ENCODE measurements at places on chromosomes 7 and 10.

GRCh38 chr7:15891151-15891881, 204.8 kb upstream of the MEOX2 start:
- no peak for DNase-seq

GRCh38 chr10:100072514-100072913, 9.2 kb downstream of the CPN1 start:
- DNase-seq, result no peak

DNA sequence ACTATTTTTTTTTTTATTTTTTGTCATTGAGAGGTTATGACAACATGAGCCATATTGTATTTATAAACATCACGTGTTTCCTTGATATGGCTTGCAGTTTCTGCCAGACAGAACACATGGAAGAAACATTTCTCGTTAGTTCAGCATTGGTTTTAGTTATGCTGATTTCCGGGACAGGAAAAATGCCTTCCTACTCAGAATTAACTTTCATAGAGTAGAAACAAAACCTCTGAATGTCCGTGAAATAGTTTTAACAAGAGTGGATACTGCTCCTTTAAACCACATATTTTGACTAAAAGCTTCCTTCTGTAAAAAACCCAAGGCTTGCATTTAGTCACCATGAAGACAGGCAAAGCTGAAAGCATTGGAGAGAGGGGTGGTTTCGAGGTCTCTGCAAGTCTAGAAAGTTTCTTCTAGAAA, 240.4 kb downstream of the KIAA1217 start:
- DNase-seq, result no peak

GRCh38 chr7:70143075-70144044, 545.1 kb downstream of the AUTS2 start:
- no peak for DNase-seq

GRCh38 chr10:83937826-83938225, 201.5 kb upstream of the GHITM start:
- DNase-seq, result no peak

- no peak for DNase-seq
These were observed 8.0 kb downstream of the EPHB6 start for GRCh38 chr7:142862786-142863400.

- no peak for DNase-seq
These were observed 100.6 kb downstream of the PLXNA4 start for GRCh38 chr7:132475669-132476116.

- DNase-seq, result no peak
These were observed 140.3 kb downstream of the MAPK8 start for GRCh38 chr10:48446785-48447184.

DNA sequence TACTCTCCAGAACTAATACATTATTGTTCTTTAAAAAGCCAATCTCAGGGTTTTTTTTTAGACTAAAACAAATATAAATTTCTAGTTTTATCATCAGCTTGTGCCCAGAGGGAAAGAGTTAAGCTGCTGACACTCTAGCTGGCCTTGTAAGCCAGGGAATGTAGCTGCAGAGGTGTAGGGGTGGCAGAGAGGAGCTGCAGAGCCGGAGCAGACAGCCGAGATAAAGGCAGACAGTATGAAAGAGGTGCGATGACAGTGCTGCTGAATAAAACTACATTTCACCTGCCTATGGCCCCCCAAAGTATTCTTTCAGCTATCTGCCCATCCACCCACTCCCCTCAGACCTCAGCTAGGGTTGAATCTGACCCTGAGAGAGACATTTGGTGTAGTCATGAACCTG, 653.7 kb upstream of the ZWINT start:
- DNase-seq, result no peak

DNA sequence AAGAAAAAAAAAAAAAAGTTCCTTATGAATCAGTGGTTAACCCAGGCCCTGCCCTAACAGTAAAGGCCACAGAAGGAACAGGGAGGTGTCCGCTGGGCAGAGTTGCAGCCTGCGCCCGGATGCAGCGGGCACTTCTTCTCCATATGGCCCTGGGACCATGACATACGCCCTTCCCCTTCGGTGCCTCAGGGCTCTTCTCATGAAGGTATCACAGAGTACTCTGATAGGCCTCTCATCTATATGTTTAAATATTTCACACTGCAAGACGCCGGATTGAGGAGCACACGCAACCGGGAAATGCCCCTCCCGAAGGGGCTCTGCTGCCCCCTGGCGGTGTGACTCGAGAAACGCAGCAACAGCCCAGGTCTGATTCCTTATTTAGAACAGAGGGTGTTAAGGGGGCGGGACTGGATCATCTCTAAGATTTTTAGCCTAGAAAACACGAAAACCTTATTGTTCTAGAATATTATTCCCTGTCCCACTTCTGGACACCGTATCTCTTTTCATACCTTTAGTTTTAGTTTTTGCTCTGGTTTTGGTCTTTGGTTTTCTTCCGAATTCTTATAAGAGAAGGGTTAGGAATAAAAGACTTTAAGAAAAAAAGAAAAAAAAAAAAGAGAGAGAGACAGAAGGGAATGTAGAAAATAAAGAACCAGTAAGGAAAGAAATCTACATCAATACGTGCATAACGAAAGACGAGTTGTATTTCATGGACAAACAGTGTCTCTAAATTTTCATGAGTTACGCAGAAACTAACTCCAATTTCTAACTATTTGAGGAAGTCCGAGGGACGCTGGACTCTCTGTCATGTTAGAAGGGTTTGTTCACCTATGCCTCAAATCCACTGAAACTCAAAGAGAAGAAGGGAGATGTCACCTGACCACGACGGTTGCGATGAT, 12.0 kb downstream of the DAGLB start:
- DNase-seq, result peak; percentile 86

GRCh38 chr10:130430852-130431704, 294.9 kb downstream of the GLRX3 start:
- DNase-seq, result no peak

- DNase-seq, result no peak
These were observed 16.9 kb upstream of the GPR146 start for GRCh38 chr7:1027242-1028043.

- no peak for DNase-seq
These were observed 12.0 kb downstream of the XRCC2 start for GRCh38 chr7:152663931-152664330.

DNA sequence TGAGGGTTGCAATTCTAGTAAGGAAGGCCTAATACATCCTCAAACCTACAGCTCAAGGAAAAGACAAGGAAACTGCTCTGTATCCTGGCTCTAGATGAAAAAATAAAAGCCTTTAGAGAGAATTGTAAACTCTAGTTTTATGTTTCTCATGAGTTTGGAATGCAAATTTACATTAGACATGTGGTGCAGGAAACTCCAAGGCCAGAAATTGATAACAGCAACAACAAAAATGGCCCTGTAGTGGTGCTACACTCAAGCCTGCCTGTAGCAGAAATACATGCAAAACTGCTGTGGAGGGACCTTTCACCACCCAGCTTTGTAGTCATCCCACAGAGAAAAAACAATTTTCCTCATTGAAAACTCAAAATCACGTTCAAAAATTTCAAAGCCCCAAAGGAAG, 546.7 kb upstream of the LRRN3 start:
- DNase-seq, result no peak

DNA sequence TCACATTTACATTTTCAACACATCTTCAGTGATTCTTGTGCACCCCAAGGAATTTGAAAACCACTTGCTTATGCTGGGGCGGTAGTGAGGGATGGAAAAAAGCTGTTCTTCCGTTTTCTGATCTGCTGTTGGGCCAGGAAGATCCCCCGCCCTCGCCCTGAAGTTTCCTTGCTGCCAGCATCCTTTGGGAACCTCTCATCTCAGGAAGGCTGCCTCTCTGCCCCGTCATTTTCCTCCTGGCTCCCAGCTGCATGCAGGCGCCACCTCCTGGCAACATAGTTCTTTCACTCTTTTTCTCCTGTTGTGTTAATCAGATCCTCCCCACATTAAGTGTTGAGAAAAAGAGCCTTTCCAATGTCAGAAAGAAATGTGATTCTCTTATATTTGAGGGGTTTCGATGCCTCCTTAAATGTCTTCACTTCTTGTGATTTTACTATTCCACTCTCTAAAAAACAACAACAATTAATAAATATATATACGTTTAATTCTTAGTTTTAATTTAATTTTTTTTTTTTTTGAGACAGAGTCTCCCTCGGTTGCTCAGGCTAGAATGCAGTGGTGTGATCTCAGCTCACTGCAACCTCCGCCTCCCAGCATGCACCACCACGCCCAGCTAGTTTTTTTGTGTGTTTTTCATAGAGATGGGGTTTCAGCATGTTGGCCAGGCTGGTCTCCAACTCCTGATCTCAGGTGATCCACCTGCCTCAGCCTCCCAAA, 122.9 kb downstream of the RALA start:
- peak; percentile 6 for DNase-seq

DNA sequence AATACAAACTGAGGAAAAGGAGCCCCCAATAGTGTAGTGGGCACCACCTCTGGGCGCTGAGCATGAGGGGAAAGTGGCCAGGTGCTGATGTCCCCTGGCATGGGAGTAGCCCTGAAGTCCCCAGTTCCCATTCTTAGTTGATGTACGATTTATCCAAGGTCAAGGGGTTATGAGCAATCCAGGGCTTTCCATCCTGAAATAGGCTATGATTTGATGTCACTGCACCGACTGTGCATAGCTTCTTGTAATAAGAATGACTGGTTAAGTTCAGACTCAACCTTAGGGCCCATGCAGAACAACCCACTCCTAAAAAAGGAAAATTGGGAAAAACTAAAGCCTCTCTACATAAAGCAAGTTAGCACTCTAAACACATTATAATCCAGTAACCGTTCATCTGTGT, 4.4 kb downstream of the FRAT1 start:
- DNase-seq, result no peak

DNA sequence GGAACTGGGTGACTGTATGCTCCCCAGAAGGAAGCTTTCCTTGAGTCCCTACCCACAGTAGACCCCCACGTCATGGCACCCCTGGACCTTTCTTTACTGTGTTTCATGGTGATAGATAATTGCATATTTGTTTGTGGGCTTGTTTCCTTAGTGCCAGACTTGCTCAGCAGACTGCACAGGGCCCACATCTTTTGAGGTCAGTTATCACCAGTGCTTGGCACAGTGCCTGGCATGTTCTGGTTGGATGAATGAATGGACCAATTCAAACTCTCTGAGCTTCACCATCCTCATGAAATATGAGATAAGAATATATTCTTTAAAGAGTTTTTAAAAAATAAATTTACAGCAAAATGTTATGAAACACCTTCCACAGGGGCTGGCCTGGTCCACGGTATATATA, 78.4 kb upstream of the EMX2 start:
- DNase-seq, result no peak

GRCh38 chr7:1813394-1814088, 143.5 kb downstream of the ELFN1 start:
- no peak for DNase-seq

DNA sequence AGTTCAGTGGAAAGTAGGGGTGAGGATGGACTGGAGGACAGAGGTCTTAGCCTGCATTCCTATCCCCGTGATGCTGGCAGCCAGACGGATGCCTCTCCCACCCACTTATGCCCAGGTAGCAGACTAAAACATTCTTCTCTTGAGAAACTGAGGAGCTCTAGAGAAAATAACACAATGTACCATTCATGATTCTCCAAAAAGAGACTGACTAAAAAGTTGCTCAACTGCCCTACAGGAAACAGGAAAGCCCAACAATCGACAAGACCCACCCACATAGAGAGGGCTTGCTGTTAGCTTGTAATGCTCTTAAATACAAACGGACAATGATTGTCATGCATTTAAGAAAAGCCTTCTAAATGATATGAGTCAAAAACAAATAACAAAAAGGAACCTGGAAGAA, 33.2 kb upstream of the PDE1C start:
- DNase-seq, result no peak

DNA sequence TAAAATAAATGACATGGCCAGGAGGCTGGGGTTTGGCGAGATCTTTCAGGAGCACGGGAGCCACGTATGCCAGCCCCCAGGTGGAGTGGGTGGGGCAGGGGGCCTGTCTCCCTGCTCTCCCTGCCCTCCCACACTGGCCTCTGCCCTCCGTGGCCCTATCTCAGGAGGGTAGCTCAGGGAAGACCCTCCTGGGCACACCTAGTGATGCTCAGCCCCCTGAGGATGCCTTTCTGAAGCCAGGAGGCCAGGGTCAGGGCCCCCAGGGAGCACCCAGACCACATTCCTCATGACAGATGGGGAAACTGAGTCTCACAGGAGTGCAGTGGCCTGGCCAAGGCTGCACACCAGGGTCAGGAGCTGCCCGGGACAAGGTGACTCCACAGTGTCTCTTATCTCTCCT, 223.4 kb downstream of the ELFN1 start:
- DNase-seq, result no peak

DNA sequence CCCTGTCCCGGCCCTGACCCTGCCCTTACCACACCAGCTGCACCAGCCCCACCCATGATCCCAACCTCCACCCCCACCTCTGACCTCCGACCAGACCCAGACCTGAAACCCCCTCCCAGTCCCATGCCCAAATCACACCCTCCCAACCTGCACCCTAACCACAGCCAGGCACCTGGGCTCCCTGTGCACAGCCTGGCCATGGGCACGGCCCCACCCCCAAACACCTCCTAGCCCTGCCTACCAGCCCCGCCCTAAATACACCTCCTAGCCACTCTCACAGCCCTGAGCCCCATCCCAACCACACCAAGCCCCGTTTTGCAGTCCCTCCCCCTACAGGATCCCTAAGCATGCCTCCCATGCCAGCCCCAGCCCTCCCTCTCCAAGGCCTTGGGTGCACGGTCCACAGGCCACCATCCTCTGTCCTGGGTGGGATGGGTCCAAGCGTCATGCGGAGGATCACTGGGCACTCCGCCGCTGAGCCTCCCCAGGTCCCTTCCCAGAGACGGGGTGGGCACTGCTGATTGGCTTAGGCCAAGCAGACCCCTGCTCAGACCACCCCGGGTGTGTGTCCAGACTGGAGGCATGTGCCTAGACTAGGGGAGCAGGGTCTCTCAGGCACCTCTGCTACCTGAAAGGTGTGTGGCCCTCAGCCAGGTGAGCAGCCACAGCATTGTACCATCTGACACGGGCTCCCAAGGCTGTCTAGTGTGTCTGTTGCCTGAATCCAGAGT, 30.1 kb downstream of the INSIG1 start:
- DNase-seq, result no peak

GRCh38 chr10:4848356-4849041, 22.5 kb downstream of the AKR1E2 start:
- no peak for DNase-seq

DNA sequence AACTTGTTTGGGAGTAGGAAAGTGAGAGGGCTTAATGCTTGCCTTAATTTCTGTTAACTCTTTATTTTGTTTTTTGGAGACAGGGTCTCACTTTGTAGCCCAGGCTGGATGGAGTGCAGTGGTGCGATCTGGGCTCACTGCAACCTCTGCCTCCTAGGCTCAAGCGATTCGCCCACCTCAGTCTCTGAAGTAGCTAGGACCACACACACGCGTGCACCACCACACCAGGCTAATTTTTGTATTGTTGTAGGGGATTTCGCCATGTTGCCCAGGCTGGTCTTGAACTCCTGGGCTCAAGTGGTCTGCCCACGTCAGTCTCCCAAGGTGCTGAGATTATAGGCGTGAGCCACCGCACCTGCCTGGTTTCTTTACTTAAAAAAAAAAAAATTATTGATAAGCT, 1.9 kb downstream of the PPP2R2D start:
- DNase-seq, result no peak

DNA sequence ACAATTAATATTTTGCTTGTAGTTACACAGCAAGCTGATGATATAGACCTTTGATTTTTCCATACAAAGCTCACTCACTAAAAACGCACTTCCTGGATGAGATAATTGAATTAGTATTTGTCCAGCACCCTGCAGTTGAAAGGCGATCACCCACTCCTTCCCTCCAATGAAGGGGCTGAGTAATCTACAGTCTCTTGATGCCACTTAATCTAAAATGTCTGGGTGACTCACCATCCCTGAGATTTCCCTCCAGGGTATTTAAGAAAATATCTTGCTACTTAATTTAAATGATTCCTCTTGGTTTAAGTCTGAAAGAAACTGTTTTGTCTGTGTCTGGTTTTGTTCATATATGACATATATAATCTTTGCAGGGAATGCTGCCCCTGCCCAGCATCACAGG, 515.3 kb downstream of the GRID1 start:
- no peak for DNase-seq

Measured in activated naive CD4-positive, alpha-beta T cell (primary cell).